ENCODE measurements at places on chromosomes 11 and 22.
A peak's percentile ranks its signal among the peaks of the same experiment; 100 is the strongest.

- H3K36me3 ChIP-seq = peaks cover 36% of the 10 kb centered on the region
- no peaks in the 10 kb centered on the region for H3K27me3 ChIP-seq
- H3K4me1 ChIP-seq = peaks cover under 1% of the 10 kb centered on the region
Observed at GRCh38 chr22:41243361-41243760, 2.6 kb upstream of the CHADL start.

DNA sequence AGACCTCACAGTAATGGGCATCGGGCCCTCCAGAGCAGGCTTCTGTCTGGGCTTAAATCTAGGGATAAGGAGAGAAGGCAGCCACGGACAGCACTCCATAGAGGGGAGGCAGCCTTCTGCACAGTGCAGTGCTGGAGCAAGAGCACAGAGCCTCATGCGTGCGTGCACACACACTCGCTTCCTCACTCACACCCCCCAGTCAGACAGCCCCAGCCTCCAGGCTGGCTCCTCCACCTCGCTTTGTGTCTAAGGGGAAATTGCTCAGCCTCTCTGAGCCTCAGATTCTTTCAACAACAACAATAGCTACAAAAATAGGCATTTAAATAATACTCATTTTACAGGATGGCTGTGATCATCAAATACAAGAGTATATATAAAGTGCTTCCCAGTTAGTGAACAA is 26.7 kb upstream of the ETS1 start:
- H3K27ac ChIP-seq = no peak overlapping the region
- no peak overlapping the region for H3K4me3 ChIP-seq
- H3K4me1 ChIP-seq = peaks cover 26% of the 10 kb centered on the region
- no peaks in the 10 kb centered on the region for H3K27me3 ChIP-seq

- no peak overlapping the region for H3K27ac ChIP-seq
- H3K27me3 ChIP-seq = no peaks in the 10 kb centered on the region
Observed at GRCh38 chr11:105282658-105283057, 143.1 kb upstream of the CARD18 start.

DNA sequence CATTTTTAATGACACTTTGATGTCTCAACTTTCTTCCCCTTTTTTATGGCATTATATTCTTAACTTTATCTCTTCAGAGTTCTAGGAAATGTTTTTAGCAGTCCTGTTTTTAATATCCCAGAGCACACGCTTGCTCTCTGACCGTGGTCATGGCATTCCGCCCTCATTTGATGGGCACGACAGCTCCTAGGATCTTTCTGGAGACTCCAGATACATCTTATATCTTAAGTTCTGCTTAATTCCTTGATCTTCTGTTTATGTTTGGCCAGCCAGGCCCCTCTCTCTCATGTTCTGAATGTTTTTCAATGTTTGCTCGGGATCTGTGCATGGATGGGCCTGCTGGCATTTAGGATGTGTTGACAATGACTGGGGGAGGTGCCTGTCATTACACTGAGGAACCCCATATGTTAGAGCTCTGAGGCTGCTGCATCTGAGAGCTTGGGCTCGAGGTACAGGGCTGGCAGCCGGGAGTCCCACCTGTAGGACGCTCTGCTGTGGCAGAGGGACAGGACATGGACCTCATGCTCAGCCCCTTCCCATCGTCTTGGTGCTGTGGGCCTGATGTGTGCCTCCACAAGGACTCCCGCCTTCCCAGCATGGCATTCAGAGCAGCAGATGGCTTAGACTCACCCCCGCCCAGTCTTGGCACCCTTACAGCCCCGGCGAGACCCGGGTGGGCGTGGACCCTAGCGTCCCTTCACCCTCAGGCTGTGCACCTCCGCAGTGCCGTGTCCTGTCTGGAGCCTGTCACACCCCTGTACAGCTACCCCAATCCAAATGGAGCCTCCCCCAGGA is 75.0 kb downstream of the CDKN1C start:
- no peaks in the 10 kb centered on the region for H3K27me3 ChIP-seq
- H3K27ac ChIP-seq = no peak overlapping the region
- peaks cover 10% of the 10 kb centered on the region for H3K4me1 ChIP-seq
- no peak overlapping the region for H3K4me3 ChIP-seq

GRCh38 chr22:17007257-17007656 is 765 bp downstream of the GAB4 start:
- H3K27me3 ChIP-seq = no peaks in the 10 kb centered on the region
- no peak overlapping the region for H3K4me3 ChIP-seq
- no peaks in the 10 kb centered on the region for H3K36me3 ChIP-seq
- no peak overlapping the region for H3K27ac ChIP-seq
- H3K4me1 ChIP-seq = no peaks in the 10 kb centered on the region
- DNase-seq = no peak

DNA sequence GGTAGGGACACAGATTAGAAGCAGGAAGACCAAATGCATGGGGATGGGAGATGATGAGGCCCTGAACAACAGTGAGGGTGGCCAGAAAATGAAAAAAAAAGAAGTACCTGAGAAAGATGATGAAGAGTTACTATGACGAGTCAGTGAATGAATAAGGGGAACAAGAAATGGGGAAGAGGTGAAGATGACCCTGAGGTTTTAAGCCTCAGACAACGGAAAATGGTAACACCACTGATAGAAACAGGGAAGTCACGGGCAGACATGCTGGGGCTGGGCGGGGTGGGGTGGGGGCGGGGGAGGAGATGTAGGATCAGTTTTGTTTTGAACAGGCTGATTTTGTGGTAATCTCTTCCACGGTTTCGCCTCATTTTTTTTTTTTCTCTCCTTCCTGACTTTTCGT is 205.1 kb upstream of the CADM1 start:
- no peaks in the 10 kb centered on the region for H3K36me3 ChIP-seq
- H3K4me3 ChIP-seq = no peak overlapping the region
- no peak overlapping the region for H3K27ac ChIP-seq
- DNase-seq = no peak

- H3K4me3 ChIP-seq = no peak overlapping the region
- H3K36me3 ChIP-seq = no peaks in the 10 kb centered on the region
Observed at GRCh38 chr11:35017528-35018342, 101.3 kb downstream of the PDHX start.

DNA sequence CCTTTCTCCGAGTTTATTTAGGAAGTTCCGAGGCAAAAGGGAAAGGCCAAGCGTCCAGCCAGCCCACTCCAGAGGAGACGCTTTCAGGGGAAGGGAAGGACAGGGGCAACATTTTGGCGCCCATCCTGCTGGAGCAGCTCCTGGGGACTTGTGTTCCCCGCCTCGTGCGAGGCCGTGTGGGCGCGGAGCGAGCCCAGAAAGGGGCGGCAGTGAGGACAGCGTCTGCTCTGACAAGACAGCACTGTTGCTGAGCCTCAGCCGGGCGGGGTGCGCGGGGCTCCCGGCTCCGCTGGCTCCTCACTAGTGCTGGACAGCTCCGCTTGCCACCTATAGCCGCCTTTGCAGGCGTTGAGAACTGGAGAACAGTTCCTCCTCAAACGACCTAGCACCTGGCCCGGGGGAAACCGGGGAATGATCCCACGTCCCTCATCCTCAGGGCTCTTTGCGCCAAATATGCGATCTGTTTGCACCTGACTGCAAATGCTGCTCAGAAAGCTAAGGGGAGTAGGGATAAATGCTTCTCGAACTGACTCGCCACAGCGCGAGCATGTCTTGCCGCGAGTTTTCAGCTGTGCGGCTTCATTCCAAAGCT is 722 bp upstream of the GUCY1A2 start:
- no peaks in the 10 kb centered on the region for H3K36me3 ChIP-seq
- peak; percentile 81 for DNase-seq
- H3K27me3 ChIP-seq = peaks cover 20% of the 10 kb centered on the region
- no peak overlapping the region for H3K27ac ChIP-seq
- H3K4me1 ChIP-seq = no peaks in the 10 kb centered on the region

DNA sequence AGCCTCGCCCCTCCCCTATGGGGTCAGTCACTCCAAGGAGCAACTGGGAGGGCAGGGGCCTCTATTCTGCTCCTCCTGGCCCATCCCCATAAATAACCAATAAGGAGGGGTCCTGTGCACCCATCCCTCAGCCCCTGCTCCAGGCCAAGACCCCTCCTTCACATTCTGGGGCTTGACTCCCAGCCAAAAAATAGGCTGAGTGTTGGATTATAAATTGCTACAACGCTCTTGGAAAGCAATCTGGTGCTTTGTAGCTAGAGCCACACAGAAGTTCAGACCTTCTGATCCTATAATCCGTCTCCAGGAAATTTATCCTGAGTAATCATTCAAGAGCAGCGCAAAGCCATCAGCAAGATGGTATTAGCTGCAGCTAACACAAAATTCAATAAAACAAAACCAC is 42.5 kb downstream of the ABCC8 start:
- no peak for DNase-seq
- no peaks in the 10 kb centered on the region for H3K4me1 ChIP-seq
- H3K27ac ChIP-seq = no peak overlapping the region
- H3K4me3 ChIP-seq = no peak overlapping the region

DNA sequence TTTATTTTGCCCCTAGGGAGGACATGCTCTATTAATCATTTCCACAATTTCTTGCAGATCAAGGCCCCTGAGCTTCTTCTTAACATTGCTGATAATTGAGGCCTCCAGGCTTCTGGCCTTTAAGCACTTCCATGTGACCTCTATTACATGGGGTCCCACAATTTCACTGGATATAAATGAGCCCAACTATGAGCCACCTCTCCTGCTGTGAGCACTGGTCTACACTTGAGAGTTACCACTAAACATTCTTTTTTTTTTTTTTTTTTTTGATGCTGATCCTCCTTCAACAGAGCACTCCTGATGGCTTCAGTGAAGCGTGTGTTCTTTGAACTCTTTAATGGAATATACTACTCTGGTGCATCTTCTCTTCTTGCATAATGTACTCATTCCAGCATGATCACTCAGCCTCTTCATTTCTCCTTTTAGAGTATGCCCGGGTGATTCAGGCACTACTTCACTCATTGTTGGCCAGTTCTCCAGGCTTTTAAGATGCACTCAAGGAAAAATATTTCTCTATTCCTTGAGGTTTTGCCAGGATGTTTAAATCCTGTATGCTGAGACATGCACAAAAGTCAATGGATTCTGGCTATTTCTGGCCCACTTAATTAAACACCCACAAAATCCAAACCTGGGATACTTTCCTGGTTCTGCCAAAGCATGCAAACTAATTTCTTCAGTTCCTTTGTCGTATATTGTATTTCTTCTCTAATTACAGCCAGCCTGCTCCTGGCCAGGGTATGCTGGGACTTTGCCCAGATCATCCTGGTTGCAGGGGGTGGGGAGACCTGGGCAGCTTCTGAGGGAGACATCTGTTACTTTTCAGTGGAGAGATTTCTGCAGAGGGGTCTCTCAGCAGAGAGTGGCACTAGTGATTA is 257.8 kb upstream of the LUZP2 start:
- DNase-seq = no peak
- no peak overlapping the region for H3K4me3 ChIP-seq
- H3K4me1 ChIP-seq = no peaks in the 10 kb centered on the region
- H3K27ac ChIP-seq = no peak overlapping the region
- H3K27me3 ChIP-seq = no peaks in the 10 kb centered on the region

DNA sequence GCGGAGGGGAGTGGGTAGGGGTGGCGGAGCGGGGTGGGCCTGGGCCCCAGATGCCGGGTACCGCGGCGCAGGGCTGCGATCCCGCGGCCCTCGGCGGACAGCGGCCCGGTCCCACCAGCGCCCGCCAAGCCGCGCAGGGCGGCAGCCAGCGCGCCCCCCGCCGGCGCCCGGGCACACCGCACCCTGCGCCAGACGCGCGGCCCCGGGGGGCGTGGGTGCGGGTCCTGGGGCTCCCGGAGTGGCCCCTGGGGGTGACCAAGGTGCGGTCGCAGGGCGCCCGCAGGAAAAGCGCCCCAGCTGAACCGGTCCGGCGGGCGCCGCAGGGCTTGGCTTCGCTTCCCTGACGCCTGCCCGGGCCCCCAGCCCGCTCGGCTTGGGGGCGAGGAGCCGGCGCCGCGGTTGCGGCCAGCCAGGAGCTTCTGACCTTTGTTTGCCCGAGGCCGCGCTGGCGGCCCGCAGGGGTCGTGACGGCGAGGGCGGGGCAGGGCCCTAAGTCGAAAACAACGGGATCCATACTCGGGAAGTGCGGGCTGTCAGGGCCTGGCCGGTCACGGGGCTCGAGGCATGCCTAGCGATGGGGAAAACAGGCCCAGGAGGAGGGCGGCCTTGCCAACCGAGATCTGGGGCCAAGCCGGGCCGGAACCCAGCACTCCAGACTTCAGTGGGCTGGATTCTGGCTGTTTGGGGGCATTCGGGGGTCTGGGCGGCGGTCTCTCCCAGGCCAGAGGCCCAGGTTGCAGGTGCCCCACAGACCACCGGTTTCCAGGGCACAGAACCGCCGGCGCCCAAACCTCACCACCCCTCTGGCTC is 581 bp upstream of the AP5B1 start:
- DNase-seq = no peak
- peaks cover 8% of the 10 kb centered on the region for H3K27me3 ChIP-seq
- H3K36me3 ChIP-seq = peaks cover 31% of the 10 kb centered on the region
- peak overlapping the region; percentile 98 for H3K4me3 ChIP-seq
- H3K4me1 ChIP-seq = peaks cover 48% of the 10 kb centered on the region

DNA sequence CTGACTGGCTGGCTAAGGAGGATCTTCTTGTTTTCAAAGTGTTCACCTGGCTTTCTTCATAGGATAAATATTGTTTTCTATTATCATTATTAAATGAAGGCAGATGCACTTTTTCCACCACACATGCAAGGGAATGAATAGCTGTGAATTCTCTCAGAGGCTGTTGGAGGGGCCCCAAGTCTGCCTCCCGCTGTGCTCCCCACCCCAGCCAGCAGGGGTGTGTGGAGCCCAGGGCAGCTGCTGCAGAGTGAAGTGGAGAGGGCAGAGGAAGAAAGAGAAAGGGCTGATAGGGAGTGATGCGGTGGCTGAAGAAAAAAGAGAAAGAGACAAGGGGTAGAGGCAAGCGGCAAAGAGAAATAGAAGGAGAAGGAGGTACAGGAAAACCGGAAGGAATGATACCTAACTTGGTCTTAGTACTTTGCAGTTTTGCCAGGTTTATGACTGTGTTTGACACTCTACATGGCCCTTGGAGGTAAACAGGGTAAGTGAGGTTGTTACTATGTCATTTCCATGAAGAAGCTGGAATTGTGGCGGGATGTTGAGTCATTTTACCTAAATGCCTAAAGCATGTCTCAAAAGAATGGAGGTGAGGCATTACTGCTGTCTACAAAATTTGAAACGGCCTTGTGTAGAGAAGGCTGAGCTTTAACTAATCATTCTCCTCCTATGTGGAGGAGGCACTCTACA is 145.7 kb upstream of the B3GAT1 start:
- H3K4me1 ChIP-seq = no peaks in the 10 kb centered on the region
- no peaks in the 10 kb centered on the region for H3K36me3 ChIP-seq
- no peak for DNase-seq

- no peak for DNase-seq
- H3K36me3 ChIP-seq = no peaks in the 10 kb centered on the region
- H3K27me3 ChIP-seq = no peaks in the 10 kb centered on the region
- H3K27ac ChIP-seq = no peak overlapping the region
- no peaks in the 10 kb centered on the region for H3K4me1 ChIP-seq
Observed at GRCh38 chr11:78986305-78986704, 411.6 kb upstream of the NARS2 start.

DNA sequence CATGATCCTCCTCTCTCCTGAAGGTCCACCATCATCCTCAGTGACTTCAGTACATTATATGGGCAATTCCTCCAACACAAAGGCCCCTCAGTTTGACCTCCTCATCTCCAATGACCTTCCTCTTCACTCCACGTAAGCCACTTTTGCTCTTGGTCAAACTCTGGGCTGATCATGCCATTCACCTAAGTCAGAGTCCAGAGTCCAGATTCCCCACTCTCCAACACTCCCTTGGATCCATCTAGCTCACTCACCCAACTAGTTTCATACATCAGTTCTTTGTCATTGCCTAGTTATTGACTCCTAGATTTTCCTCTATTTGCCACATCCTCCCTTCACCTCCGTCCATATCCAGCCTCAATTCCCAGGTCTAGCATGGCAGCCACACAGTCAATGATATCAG is 30.5 kb upstream of the TTC12 start:
- no peak overlapping the region for H3K4me3 ChIP-seq
- DNase-seq = no peak
- no peak overlapping the region for H3K27ac ChIP-seq
- H3K27me3 ChIP-seq = no peaks in the 10 kb centered on the region
